ENCODE measurements at places on chromosomes 5 and 9.
A peak's percentile ranks its signal among the peaks of the same experiment; 100 is the strongest.

DNA sequence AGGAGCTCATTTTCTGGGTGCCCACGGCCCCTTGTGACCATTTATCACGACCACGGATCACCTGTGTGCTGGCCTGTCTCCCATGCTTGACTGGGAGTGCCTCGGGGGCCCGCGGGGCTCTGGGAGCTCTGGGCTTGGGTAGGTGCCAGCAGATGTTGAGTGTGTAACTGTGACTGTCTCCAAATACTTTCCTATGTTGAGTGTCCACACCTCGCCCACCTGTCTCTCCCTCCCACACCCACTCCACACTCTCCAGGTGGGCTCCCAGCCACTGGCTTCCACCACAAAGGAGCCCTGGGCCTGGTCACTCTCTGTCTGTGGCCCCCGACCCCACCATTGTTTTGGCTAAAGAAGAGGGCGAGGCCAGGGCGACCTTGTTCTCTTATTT lies 196.4 kb downstream of the CDK5RAP2 start:
- DNase-seq = no peak

DNA sequence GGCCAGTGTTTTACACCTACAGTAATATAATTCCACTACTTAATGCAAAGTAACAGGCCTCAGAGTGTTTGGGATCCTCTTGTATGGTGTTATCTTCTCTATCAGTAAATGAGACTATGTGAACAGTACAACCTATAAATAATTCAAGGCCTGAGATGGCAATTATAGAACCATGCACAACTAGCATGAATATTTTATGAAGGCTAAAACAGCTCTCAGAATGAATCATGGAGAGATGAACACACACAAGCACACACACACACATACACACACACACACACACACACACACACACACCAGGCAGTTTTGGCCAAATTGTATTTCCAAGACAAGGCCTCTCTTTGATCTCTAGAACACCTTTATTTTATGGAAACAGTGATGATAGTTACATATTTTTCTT lies 224.9 kb downstream of the EBF1 start:
- no peak for DNase-seq

DNA sequence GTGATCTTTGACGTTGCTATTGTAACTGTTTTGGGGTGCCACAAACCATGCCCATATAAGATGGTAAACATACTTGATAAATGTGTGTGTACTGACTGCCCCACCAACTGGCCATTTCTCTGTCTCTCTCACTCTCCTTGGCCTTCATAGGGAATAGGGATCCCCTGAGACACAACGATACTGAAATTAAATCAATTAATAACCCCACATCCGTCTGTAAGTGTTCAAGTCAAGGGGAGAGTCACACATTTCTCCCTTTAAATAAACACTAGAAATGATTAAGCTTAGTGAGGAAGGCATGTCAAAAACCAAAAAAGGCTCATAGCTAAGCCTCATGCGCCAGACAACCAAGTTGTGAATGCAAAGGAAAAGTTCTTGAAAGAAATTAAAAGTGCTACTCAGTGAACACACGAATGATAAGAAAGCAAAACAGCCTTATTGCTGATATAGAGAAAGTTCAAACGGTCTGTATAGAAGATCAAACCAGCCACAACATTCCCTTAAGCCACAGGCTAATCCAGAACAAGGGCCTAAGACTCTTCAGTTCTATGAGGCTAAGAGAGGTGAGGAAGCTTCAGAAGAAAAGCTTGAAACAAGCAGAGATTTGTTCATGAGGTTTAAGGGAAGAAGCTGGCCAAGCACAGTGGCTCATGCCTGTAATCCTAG lies 111.1 kb downstream of the UGCG start:
- no peak for DNase-seq

DNA sequence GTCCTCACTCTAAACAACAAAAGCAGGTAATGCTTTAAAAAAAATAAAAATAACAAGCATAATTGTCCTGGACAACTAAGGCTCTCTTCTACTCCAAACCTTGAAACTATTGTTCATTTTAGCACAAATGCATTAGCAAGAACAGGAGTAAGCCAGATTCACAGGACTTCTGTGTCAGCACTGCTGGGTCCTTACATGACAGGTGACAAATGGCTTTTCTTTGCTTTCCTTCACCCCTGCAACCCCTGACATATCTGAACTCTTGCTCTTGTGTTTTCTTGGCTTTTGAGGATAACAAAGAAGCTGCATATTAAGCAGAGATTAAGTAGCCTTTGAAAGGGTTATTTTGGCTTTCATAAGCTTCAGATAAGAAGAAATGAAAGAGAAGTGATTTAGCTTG lies 71.1 kb downstream of the ZNF474 start:
- DNase-seq = no peak

GRCh38 chr9:129887334-129888292 lies 52.4 kb downstream of the USP20 start:
- no peak for DNase-seq

GRCh38 chr9:136052472-136052880 lies 42.6 kb downstream of the NACC2 start:
- DNase-seq = no peak

DNA sequence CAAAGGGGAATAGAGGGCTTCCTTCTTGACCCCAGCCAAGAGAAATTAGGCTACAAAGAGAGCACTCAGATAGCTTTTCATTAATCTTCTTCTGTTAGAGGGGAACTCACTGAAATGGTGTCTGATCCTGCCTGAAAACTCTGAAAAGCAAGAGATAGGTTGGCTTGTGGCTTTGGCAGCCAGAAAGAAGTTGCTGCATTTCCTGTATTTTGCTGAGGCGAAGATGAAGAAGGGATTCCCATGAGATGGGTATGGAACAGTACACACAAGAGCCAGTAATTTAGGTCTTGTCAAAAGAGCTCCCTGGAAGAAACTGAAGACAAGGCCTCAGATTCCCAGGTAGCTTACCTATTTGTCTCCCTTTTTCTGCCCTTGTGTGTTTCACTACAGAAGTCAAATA lies 120.9 kb upstream of the TARS1 start:
- no peak for DNase-seq

DNA sequence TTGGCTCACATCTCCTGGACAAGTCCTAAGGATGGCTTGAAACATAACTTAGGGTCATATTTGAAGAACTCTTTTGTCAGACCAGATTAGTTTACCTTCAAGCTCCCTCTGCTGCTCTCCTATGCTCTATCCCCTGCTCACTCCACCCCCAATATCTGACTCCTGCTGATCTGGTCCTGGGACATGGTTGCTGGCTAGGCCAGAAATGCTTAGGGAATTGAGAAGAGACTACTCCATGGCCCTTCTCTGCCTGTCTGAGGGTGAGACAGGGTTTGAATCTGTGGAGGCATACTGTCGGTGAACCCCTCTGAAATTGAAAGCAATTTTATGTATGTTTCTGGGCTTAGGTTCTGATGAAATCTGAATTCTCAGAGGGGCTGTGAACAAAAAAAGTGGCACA lies 3.3 kb downstream of the OTULIN start:
- DNase-seq = no peak

GRCh38 chr9:14021871-14022525 lies 291.9 kb downstream of the NFIB start:
- DNase-seq = peak; percentile 63

GRCh38 chr5:86074297-86074696 lies 543.4 kb upstream of the COX7C start:
- DNase-seq = no peak

DNA sequence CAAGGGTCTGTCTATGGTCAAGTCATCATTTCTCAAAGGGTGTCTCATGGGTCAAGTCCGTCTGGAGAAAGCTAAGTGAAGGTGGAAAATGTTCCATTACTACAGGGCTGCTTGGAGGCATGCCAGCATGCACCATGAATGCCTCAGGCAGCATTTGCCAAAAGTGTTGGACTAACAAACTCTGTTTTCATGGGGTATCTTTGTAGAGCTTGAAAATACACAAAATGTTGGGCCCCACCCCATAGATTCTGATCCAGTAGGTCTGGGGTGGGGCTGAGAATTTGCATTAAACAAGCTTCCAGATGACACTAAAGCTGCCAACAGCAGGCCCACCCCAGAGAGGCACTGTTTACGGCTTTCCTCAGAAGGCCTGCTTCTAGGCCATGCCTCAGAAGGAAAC lies 75.0 kb upstream of the FRRS1L start:
- DNase-seq = no peak

DNA sequence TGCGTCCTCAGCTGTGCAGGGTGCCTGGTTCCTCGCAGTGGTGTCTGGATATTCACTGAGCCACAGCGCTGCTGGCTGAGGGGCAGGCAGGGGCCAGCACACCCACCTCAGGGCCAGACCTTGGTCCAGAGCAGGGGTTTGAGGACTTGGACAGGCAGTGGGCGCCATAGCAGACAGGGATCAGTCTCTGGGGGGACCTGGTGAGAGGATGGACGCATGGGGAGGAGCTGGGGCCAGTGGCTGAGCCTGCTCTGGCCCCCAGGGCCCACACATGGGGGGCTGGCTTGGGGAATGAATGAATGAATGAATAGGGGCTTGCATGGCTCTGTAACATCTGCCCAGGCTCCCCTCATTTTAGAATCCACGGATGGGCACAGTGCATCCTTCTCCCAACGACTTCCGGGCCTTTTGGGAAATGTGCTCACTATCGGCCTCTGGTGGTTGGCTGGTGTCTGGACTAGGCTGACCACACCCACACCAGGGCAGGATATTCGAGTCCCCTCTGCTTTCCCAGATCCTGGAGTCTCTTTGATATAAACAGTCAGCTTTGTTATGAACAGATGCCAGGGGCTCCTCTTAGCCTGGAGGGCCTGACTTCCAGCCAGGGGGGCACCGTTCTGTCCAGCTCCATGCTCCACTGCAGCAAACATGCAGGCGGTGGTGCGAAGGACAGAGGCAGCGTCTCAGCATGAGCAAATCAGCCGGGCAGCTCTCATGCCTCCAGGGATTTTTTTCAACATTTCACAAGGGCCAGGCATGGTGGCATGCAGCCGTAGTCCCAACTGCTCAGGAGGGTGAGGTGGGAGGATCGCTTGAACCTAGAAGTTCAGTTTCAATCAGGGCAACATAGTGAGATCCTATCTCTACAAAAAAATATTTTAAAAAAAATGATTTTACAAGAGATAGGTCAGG lies 62.6 kb downstream of the NEK6 start:
- DNase-seq = peak; percentile 55

GRCh38 chr5:7391215-7391614 lies 4.7 kb upstream of the ADCY2 start:
- peak; percentile 54 for DNase-seq

DNA sequence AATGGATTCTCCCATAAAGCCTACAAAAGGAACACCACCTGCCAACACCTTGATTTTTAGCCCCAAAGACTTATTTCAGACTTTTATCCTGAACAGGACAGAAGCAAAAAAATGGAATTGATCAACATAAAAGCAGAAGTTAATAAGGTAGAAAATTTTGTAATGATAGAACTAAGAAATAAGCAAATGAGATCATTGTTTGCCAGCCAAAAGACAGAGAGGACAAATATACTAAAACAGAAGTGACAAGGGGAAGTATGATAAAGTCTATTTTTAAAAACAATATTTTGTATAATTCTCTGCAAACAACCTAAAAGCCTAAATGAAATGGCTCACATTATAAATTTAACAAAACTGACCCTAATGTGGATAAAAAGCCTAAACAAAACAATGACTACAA lies 110.5 kb upstream of the PRSS3 start:
- no peak for DNase-seq

- no peak for DNase-seq
Measured at GRCh38 chr9:131482343-131483006, 20.2 kb upstream of the POMT1 start.

- no peak for DNase-seq
Measured at GRCh38 chr5:148768806-148769415, 57.5 kb upstream of the ADRB2 start.

DNA sequence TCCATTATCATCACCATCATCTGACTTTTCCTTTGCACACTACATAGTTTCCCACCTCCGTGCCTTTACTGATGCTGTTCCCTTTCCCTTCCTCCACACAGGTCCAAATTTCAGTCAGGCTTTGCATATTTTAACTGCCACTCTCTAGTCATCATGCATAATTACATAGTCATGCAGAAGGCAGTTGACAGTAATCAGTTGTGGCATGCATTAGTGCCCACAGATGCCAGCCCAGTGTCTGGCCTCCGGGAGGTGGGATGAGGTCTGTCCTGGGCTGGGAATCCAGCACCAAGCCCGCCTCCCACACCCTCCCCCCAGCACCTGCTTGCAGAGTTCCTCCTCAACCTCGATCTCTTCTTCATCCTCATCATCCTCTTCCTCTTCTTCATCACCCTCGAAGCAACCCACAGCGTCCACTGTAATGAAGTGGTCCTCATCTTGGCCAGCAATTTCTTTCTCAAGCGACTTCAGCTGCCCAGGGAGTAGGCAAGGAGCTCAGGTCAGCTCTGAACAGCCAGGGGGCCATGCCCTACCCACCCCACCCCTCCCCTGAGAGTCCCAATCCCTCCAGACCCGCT lies 8.8 kb downstream of the BBLN start:
- DNase-seq = no peak

- DNase-seq = peak; percentile 59
Measured at GRCh38 chr9:85344901-85345300, 396.9 kb downstream of the AGTPBP1 start.

DNA sequence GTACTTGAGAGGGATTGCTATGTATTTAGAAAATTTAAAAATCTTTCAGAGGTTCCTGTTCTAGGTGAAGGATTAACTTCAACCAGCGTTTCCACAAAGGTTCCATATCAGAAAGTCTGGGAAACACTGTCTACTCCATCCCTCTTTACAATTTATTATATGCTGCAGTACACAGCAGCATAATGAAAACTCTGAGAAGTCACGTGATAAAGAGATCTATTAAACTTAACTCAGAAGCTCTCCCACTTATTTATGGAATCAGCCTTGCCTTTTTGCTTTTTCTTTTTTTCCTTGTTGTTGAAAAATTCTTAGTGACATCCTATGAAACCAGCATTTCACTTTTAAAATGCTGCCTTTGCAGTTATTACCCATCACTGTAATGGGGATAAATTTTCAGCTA lies 186.2 kb downstream of the ACER2 start:
- no peak for DNase-seq
